ENCODE measurements at places on chromosomes 4 and X.

DNA sequence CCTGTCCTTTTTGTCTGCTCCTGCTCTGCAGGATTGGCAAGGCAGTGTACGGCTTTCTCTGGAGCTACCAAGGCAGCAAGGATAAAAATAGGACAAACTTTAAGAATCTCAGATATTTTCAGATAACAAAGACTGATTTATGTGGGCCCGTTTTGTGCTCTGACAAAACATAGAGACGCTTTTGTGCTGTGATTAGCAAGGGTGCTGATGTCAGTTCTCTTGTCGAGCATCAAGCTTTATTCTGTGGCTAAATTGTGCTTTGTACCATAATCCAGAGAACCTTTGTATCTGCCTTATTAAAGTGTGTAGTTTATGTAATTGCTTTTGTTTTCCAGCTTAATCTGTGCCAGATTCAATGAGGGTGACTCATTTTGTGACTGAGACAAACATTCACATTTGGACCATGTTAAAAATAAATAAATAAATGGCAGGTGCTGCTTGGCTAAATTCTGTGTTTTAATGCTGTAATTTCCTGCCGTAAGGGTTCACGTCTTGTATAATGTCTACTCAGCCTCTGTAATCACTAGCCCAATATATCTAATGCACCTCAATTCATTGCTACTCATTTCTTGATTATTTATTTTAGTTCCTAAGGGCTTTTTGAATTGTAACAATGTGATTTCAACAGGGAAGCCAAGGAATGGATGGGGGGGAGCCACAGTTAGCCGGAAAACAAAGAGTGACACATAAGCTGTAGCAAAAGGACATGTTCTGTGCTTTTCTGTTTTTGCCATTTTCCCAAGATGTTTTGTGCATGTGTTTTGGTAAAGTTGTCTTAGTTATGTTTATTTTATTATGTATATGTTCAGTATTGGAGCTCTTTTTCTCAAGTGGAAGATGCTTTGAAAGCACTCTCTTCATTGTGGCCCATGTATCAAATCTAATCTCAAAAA lies 75.1 kb downstream of the GAB1 start:
- H3K27me3 ChIP-seq: no peaks in the 10 kb centered on the region
- no peak overlapping the region for H3K4me3 ChIP-seq
- no peak overlapping the region for H3K27ac ChIP-seq
- no peaks in the 10 kb centered on the region for H3K4me1 ChIP-seq
- no peak for DNase-seq

DNA sequence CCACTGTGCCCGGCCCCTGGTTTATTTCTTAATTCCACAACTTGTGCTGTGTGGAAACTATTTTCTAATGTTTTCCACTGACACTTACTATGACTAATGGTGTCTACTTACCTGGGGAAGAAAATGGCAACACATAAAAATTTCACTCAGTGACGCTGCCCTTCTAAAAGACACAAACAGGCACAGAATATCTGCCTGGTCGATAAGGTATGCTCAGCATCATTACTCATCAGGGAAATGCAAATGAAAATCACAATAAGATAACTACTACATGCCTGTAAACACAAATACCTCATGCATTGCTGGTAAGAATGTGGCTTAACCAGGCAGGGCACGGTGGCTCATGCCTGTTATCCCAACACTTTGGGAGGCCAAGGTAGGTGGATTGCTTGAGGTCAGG lies 61.6 kb downstream of the UBE2K start:
- DNase-seq: no peak
- H3K4me3 ChIP-seq: no peak overlapping the region
- no peak overlapping the region for H3K27ac ChIP-seq
- no peaks in the 10 kb centered on the region for H3K4me1 ChIP-seq

DNA sequence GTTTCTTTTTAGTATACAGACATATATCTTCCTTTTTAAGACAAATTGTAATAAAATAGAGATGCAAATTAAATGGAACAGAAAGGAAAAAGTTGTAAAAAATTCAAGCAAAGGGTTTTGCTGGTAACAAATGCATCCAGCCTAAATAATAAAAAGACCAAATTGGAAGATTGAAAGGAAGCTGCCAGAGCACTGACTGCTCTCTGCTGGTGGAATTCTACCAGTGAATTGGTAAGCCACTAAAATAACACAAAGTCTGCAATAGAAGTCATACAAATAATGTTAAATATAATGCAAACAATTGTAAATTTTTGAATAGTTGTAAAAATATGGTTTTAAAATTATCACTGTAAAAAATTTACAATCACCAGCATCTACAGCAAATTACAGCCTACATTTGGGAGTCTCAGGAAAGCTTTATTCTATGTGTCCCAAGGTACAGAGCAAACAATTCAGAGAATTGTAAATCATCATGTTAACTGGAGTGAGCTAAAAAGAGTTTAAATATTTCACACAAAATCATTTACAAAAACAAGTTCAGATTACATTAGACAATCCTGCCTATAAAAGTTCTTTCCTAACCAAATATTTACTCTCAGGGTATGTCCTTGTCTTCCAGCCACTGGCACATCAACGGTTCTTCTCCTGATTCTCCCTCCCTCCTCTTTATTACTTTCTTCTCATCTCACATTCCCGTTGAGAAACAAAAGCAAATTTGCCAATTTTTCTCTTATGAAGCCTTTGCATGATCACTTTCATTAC lies 1322.5 kb downstream of the PCDH7 start:
- no peak overlapping the region for H3K4me3 ChIP-seq
- H3K27me3 ChIP-seq: no peaks in the 10 kb centered on the region
- no peaks in the 10 kb centered on the region for H3K4me1 ChIP-seq
- no peaks in the 10 kb centered on the region for H3K36me3 ChIP-seq

DNA sequence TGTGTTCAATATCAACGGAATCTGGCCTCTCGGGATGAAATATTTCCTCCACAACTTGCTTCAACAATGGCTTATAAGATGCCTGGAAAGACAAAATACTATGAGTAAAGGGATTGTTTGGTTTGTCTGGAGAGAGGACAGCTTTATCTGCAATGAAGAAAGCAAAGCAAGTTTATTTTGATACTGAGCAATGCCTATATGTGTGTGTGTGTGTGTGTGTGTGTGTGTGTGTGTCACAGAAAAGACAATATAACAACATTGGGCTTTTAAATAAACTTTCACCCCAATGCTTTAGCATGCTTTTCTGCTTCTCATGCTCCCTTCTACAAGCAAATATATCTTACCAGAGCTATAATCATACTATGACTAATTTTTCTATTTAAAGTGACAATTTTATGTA lies 45.4 kb downstream of the RASL11B start:
- H3K36me3 ChIP-seq: peaks cover 18% of the 10 kb centered on the region
- no peak overlapping the region for H3K27ac ChIP-seq
- no peak for DNase-seq
- no peak overlapping the region for H3K4me3 ChIP-seq
- peaks cover 4% of the 10 kb centered on the region for H3K4me1 ChIP-seq
- H3K27me3 ChIP-seq: no peaks in the 10 kb centered on the region

GRCh38 chr4:78599931-78600375 lies 48.4 kb downstream of the ANXA3 start:
- no peaks in the 10 kb centered on the region for H3K27me3 ChIP-seq
- DNase-seq: no peak
- H3K27ac ChIP-seq: no peak overlapping the region
- H3K4me3 ChIP-seq: no peak overlapping the region

Measured in CD4-positive, alpha-beta T cell (primary cell).